ENCODE measurements at places on chromosomes 5 and 9.

GRCh38 chr5:73292816-73293459 lies 119.9 kb downstream of the TMEM174 start:
- DNase-seq: no peak

DNA sequence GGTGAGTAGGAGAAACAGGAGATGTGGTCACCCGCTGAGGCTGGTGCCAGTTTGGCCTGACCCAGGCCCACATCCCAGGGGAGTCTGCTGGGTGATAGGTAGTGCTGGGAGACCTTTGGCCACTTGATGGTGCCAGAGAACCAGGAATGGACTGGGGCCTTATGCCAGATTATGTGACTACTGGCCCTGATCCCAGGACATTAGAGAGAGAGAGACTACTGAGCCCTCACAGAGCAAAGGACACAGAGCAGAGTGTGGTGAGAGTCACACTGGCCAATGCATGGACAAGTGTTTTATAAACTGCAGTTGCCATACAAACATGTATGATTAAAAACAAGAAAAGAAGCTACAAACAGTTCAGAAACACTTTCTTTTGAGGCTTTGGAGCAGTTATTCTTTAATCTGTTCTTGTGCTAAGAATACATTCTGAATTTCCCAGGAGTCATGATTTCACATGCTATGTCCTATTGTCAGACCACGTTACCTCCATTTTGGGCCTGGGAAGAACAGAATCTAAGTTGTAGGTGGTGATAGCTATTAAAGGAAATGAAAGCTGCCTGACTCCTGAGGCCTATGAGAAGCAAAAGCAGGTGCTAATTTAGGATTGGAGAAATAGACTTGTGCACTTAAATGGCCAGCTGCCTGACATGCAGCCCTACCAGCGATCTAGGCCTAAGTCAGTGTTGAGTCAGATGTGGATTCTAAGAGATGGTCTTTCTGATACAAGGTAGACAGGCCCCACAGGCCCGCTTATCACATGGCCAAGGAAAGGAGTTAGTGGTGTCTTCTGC lies 32.6 kb upstream of the TMOD1 start:
- peak; percentile 19 for DNase-seq

- DNase-seq: no peak
Observed at GRCh38 chr5:111386832-111387162, 125.5 kb downstream of the STARD4 start.

GRCh38 chr9:95506428-95506677 lies 10.4 kb downstream of the PTCH1 start:
- DNase-seq: peak; percentile 7

GRCh38 chr9:68683433-68683832 lies 21.6 kb upstream of the PIP5K1B start:
- DNase-seq: no peak

- DNase-seq: no peak
Observed at GRCh38 chr5:67196537-67197059, at the start of gene CD180. Gene CD180 (minus strand): TSS chr5:67196799. CDS start chr5:67196641, 158 bp downstream.

GRCh38 chr9:20244271-20244670 lies 378.0 kb downstream of the MLLT3 start:
- no peak for DNase-seq

GRCh38 chr9:107793541-107793940 lies 304.0 kb upstream of the KLF4 start:
- DNase-seq: no peak

DNA sequence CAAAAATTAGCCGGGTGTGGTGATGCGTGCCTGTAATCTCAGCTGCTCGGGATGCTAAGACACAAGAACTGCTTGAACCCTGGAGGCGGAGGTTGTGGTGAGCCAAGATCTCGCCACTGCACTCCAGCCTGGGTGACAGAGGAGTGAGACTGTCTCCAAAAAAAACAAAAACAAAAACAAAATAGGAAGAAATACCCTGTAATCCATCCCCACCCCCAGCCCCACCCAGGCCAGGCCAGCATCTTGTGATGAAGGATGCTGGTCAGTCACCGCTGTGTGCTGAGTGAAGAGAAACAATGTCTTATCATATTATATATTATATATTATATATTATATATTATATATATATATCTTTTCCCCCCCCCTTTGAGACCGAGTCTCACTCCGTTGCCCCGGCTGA lies 15.4 kb upstream of the CCIN start:
- DNase-seq: no peak

GRCh38 chr5:154520861-154521453 lies 42.9 kb upstream of the HAND1 start:
- no peak for DNase-seq

GRCh38 chr9:121069396-121069795 lies 5.4 kb upstream of the CNTRL start:
- no peak for DNase-seq

GRCh38 chr5:72296256-72296655 lies 23.8 kb downstream of the MRPS27 start:
- no peak for DNase-seq

DNA sequence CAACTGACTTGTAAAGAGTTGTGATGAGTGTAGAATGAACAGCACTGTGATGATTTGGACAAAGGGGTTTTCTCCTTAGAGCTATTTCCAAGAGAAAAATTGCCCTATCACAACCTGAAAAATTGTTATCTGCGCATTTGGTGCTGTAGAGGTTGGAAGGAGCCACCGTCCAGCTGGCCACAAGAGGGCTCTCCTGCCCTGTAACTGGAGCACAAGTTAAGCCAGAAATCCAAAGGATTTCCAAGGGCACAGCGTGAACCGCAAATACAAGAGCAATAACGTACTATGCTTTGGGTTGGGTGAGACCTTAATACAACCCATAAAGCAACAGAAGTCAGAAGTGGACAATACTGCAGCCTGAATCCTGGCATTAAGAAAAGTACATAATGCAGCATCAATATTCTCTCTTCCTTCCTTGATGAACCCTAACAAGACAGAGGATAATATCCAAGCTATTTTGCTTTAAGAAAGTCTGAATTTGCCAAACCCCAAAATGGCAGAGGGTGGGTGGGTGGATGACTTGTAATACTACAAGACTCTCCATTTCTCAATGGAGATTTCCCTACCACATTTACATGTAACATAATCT lies 56.8 kb upstream of the SMIM32 start:
- no peak for DNase-seq

GRCh38 chr5:146873186-146873917 lies 5.2 kb downstream of the PPP2R2B start:
- DNase-seq: no peak

GRCh38 chr5:125987677-125988255 lies 435.4 kb upstream of the GRAMD2B start:
- DNase-seq: no peak

- DNase-seq: peak; percentile 20
Observed at GRCh38 chr5:79878721-79879336, 112.2 kb downstream of the MTX3 start.

DNA sequence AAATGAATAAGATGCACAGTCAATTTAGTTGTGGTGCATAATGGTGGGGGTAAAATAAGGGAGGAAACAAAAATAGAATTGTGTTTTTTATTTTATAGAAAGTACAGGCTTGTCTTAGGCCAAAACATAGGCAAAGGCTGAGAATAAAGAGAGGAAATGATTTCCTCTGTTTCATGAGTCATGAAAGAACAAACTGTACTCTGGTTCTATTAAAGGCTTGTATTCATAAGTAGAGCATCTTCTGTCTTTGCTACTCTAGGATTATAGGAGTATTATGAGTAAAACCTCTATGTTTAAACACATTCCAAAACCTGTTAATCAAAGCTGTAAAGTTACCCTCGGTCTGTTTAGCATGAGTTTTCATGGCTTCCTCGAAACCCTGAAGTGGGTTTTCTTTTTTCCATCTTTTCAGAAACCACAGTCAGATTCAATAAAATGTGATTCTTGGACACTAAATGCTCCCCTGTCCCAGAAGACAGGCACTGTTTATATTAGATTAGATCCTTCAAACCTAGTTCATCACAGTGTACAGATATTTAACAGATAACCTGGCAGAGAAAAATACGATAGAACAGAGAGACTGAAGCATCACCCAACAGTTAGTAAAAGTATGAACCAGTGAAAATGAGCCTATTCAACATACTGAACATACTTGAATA lies 473.9 kb upstream of the CYLC2 start:
- no peak for DNase-seq

GRCh38 chr9:76456202-76456926 lies 2.6 kb upstream of the GCNT1 start:
- no peak for DNase-seq

DNA sequence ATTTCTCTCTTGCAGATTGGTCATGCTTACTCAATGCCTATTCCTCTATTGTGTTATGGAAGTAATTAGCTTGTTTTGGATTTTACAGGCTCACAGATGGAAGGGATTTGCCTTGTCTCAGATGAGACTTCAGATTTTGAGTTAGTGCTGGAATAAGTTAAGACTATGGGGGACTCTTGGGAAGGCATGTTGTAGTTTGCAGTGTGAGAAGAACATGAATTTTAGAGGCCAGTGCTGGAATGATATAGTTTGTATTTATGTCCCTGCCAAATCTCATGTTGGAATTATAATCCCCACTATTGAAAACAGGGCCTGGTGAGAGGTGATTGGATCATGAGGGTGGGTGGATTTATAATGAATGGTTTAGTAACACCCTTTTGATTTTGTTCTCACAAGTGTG lies 6.1 kb upstream of the TUSC1 start:
- no peak for DNase-seq

- DNase-seq: no peak
Observed at GRCh38 chr5:145941448-145942130, 5.2 kb downstream of the SH3RF2 start.

- DNase-seq: no peak
Observed at GRCh38 chr5:142972064-142972570, 201.9 kb downstream of the ARHGAP26 start.

DNA sequence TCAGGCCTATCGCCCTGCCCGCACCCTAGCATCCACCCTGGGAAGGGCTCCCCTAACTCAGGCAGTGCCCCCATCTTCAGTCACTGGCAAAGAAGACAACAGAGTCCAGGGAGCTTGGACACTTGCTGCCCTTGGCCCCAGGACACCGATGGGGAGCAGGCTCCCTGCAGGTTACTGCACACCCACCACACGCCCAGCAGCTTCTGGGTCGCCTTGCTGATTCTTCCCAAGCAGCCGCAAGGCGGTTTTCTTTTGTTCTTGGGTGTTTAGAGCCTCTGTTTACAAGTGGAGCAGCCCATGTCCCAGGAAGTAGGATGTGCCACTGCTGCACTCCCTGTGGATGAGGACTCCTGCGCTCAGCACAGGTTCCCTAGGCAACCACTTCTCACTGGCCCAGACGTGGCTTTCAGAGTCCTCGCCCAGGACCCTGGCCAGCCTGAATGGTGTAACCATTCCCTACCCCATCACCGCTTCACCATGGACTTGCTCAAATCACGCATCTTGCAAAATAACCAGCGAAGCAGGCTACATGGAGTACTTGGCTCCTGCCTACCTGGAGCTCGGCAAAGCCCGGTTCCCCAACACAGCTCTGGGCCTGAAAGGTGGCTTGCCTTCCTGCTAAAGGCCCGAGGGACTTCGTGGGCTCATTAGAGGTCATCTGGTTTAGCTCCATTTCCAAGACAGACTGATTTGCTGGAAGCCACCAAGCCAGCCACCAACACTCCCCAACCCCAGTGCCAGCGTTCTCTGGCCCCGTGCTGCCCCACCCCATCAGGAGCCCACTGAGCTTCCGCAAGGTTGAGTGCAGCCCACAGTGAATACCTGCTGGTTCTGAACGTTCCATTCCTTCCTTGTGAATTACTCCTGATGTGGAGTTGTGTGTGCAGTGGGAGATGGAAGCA lies 60.0 kb downstream of the PSMB7 start:
- DNase-seq: no peak

GRCh38 chr5:59917121-59917520 lies 23.6 kb upstream of the PDE4D start:
- DNase-seq: no peak

- DNase-seq: no peak
Observed at GRCh38 chr5:17223367-17224185, 6.1 kb downstream of the BASP1 start.

DNA sequence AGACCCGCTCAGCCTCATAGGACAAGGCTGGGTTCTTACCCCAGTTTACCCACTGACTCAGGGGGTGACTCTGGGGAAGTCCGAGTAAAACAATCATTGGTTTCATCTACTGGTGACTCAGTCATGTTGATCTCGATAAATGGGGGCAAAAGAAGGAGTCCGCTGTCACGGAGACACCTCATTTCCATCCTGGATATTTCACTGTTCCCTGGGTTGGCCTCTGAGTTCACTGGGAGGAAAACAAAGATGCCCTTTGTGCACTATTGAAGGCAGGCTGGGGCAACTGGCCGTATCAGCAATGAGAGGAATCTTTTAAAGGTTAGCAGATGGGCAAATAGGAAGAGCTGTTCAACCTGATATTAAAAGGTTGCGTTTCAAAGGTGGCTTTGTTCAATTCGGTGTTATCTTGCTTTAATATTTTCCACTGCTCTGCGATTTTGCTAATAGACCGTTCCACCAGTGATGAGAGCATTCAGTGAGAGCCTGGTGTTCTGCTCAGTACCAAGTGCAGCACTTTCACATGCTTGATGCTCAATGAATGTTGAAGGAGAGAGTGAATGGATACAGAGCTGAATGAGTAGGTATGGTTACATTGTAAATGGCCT lies 110.2 kb upstream of the EGFLAM start:
- DNase-seq: no peak

GRCh38 chr5:159768243-159768642 lies 148.0 kb upstream of the ADRA1B start:
- no peak for DNase-seq

GRCh38 chr5:132456987-132457361 lies 33.6 kb downstream of the IRF1 start:
- DNase-seq: no peak

DNA sequence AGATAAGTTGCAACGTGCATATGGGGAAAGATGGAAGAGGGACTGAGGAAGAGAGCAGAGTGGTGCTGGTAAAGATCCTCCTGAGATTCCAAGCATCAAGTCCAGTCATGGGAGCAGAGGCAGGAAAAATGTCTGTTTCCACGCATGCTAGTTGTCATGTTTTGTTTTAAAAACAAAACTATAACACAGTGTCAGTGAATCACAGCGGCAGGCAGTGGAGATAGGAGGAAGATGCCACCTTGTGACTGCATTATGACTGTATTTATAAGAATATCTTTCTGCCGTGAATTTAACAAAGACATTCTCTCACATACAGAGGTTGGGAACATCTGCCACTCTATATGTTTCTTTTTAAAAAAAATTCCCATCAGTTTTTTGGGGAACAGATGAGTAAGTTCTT lies 3.7 kb upstream of the SVEP1 start:
- no peak for DNase-seq

GRCh38 chr5:129345213-129345924 lies 114.7 kb upstream of the ADAMTS19 start:
- no peak for DNase-seq

- no peak for DNase-seq
Observed at GRCh38 chr5:64834037-64834436, 65.3 kb downstream of the CWC27 start.

DNA sequence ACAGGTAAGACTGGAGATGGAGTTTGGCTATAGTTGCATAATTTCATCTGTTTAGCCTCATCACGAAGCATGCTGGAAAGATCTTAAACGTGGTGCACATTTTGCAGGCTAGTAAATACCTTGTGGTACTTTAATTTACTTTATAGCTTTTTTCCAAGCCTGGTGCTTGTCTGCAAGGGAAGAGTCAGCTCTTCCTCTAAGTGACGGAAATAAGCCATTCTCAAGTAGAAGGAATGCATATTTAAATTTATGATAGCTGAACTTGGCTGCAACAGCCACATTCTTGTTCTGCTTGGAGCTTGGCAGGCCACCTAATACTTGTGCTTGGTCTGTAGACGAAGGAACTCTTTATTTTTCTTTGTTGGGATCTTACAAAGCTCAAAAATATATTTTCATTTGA lies 188.0 kb upstream of the PIK3R1 start:
- DNase-seq: no peak

Measured in stimulated activated CD4-positive, alpha-beta T cell treated with anti-CD3 and anti-CD28 coated beads, Interleukin-12 subunit alpha, Interleukin-12 subunit beta, amount 100 ng/mL, for 4 hours (primary cell).